Glomerular endothelial cell (primary cell): ENCODE measurements at places on chromosomes 11 and 22. TPM values are rescaled to one million over a fixed set of nuclear protein-coding genes. Genes with fewer than 3 reads are reported as not detected.

APOL5 gene
- total RNA-seq, result not detected in 2 replicates

CLNS1A gene
- total RNA-seq, result 82.1 and 114 TPM in 2 replicates

HBB gene
- not detected in 2 replicates for total RNA-seq

CLDN25 gene
- not detected in 2 replicates for total RNA-seq

AASDHPPT gene
- 37.1 and 37.5 TPM in 2 replicates for total RNA-seq

EMID1 gene
- 2.3 and 12.0 TPM in 2 replicates for total RNA-seq
